ENCODE measurements at places on chromosomes 12 and 14.

GRCh38 chr12:49059045-49059298, 1.6 kb downstream of the KMT2D start:
- DNase-seq: no peak

DNA sequence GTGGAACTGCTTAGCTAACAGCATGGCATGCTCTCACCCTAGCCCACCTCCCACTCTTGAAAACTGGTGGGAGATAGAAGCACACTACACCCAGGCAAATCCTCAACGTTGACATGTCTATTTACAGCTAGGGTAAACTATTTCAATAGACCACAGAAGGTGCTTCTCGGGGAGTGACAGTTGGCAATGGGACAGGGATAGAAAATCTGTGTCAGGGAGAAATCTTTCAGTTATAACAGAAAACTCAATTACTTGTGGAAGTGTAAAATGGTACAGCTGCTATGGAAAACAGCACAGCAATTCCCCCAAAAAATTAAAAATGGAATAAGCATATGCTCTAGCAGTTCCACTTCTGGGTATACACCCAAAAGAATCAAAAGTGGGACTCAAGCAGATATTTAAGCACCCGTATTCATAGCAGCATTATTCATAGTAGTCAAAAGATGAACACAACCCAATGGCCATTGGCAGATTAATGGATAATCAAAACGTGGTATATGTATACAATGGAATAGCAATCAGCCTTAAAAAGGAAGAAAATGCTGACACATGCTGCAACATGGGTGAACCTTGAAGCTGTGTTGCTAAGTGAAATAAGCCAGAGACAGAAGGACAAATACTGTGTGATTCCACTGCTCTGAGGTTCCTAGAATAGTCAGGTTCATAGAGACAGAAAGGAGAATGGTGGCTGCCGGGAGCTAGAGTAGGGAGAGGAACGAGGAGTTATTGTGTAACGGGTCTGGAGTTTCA, 92.5 kb downstream of the STAB2 start:
- DNase-seq: no peak

- DNase-seq: no peak
Measured at GRCh38 chr12:73136386-73136785, 864.2 kb downstream of the TRHDE start.

DNA sequence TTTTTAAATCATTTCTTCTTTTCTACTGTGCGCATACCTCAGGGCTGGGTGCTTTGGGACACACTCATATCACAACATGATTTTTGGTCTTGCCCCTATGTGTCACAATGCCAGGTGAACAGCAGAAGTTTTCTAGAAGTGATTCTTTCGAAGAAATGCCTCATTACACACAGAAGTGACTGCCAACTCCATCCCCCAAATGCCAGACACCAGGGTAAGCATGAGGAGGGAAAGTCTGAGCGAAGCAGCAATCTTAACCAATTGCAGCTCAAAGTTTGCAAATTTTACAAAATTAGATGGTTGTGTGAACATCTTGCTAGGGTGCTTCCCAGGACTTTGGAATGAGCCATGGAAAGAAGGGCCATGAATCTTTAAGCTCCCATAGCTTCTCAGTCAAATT, 87.3 kb upstream of the PLEKHA5 start:
- DNase-seq: no peak

DNA sequence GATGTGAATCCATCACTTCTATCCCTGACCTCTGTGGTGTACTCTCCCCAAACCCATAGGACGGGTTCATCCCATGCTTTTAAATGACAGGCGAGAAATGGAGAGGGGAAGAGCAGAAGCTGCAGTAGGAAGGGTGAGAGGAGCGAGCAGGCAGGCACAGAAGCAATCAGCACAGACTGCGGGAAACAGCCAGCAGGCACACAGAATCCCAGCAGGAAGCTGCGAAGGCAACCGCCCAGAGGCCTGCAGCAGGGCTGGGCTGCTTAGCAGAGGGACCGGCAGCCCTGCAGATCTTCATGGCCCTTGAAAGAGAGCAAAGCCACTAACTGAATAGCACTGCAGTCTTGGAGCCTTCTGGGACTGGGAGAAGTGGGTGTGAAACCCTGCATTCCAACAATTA, 287.0 kb upstream of the FKBP4 start:
- DNase-seq: no peak

- peak; percentile 6 for DNase-seq
Measured at GRCh38 chr14:94689218-94689984, 77.2 kb downstream of the SERPINA3 start.

GRCh38 chr14:101815994-101816393, 54.5 kb downstream of the PPP2R5C start:
- DNase-seq: no peak

DNA sequence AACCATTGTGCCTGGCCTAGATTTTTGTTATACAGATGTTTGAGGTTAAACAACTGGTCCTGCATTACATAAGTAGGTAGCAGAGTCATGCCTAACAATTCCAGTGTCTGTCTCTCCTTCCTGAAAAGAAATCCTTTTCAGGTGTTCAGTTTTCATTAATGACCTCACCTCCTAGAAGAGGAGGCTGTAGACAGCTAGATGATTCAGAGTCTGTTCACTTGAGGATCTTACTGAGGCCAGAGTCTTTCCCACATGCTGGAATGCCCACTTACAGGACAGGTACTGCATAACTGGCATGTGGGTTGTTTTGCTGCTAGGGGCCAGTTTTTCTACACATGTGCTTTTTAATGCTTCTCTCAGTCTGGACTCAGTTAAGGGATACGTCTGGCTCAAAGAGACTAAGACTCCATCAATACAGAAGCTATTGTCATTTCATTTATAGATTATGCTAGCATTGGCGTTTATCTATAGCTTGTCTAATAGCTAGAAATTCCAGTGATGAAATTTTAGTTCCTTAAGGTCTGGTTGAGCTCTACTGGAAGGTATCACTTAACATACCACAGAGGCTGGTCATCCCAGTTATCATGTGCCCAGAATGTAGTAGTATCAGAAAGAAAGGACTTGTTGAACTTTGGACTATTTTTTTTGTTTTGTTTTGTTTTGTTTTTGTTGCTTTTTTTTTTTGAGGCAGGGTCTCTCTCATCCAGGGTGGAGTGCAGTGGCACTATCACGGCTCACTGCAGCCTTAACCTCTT, 206.4 kb downstream of the ERC1 start:
- DNase-seq: no peak

GRCh38 chr12:67067453-67068203, 201.5 kb upstream of the CAND1 start:
- DNase-seq: no peak

DNA sequence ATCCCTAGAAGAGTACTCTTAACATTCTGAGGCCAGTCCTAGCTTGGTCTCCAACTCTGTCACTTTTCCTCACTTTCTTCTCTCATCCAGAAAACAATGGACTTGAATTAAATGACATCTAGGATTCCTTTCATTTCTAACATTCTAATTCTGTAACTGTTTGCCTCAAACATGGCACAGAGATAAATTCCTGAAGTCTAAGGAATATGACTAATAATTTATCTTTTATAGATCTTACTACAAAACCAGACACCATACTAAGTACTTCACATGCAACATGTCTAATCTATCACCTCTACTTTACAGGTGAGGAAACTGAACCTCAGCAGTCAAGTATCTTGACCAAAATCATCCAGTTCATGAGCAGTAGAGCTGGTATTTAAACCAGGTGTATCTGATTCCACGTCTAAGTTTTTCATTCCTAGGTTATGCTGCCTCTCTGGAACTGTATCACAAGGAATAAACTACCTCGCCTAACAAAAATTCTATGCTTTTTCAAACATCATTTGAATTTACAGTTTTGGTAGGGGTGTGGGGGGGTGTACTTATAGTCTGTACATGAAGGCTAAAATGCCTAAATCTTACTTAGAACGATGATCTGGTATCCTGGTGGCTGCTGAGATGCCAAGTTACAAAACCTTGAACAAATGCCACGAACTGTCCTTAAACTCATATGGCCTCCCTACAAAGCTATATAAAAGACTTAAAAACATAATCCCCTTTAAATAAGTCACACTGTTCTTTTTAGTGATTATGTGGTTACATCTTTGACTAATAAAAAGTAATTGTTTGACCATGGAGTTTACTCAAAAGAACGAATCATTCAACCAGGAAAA, 41.6 kb downstream of the ATXN2 start:
- DNase-seq: no peak

DNA sequence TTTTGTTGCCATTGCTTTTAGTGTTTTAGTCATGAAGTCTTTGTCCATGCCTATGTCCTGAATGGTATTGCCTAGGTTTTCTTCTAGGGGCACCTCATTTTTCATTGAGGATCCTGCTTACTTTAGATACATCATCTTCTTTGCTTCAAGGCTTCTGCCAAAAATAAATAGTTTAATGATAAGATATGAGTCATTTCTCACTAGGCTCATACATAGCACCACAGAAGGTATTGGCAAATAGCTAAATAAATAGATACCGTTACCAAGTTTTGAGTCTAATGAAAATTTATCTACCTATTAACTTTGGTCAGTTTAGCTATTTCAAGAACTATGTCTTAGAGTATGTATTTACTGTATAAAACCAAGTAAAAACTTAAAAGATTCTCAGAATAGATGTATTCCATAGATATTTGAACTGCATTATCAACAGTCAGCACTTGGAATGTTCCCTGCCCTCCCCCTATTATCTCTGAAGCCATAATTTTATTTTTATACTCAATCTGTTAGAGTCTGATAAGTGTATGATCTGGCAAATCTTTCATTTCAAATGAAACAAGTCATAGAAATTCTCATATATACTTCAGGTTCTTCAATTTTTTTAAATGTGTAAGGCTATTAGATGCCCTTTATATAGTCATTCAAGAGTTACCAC, 310.2 kb downstream of the CCDC91 start:
- DNase-seq: no peak

GRCh38 chr14:97156705-97157104, 359.5 kb downstream of the VRK1 start:
- no peak for DNase-seq

GRCh38 chr14:101088714-101089113, 185.2 kb upstream of the RTL1 start:
- no peak for DNase-seq

- DNase-seq: peak; percentile 49
Measured at GRCh38 chr12:76020731-76021672, 10.6 kb downstream of the PHLDA1 start.

GRCh38 chr12:71046215-71046614, 111.6 kb downstream of the TSPAN8 start:
- no peak for DNase-seq

DNA sequence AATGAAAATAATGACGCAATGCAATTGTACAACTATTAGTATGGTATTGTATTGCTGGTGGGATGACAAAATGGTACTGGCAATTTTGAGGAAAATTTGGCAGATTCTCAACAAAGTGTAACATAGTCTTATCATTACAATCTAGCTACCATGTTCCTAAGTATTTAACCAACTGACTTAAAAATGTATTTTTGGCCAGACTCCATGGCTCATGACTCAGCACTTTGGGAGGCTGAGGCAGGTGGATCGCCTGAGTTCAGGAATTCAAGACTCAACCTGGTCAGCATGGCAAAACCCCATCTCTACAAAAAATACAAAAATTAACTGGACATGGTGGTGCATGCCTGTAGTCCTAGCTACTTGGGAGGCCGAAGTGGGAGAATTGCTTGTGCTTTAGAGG, 1409.5 kb downstream of the AACS start:
- DNase-seq: no peak

DNA sequence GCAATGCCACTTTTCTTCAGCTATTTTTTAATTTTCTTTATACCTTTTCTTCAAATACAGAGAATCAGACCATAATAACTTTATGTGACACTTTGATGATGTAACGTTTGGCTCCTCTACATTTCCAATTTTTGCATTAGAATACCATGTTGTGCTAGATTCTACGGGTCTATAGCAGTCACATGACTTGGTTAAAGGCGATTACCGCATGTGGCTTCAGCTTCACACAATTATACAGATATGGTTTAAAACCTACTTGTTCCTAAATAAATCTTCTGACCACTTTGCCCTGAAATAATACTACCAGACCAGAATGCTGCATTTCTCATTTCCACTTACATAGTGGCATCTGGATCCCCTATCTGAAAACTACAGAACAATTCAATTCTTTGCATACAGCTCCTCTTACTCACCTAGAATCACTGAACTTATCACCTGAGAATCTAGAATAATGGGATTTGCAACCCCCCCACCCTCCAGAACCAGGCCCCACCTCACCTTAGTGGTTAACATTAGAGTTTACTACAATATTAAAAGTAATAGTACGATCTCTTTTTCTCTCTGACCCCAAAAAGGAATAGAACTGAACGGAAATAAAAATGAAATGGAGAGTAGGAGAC, 1.3 kb downstream of the MAX start:
- DNase-seq: no peak

- no peak for DNase-seq
Measured at GRCh38 chr14:83842547-83842946, 1687.4 kb upstream of the FLRT2 start.

DNA sequence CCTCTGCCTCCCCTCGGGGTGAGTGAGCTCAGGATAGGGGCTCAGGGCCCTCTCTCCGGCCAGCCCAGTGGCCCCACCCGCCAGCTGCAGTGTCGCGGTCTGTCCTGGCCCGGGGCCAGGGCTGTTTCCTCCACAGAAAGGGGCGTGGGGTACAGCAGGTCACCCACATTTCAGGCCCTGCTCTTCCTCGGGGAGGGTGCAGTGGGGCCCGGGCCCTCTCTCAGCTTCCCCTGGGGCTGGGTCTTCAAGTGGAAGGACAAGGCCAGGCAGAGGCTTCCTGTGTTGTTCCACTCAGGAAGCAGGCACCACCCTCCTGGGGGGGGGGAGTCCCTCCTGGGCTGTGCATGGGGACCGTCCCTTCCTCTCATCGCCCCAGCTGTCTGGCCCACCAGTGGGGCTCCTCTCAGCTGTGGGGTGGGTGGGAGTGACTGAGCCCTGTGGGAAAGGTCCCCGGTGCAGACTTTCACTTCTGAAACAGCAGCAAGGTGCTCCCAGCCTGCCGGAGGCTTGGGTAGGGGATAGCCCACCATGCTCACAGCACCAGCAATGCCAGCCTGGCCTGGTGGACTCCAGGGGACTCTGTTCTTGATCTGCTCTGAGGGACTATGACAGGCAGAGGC, 3.7 kb downstream of the GPR132 start:
- no peak for DNase-seq

- DNase-seq: no peak
Measured at GRCh38 chr12:92796650-92797049, 93.9 kb downstream of the PLEKHG7 start.

- no peak for DNase-seq
Measured at GRCh38 chr14:102046337-102047278, 40.2 kb downstream of the HSP90AA1 start.

GRCh38 chr12:17976202-17976601, 113.8 kb downstream of the RERGL start:
- DNase-seq: no peak

All from activated T-helper 1 cell treated with anti-CD3 and anti-CD28 coated beads, Interleukin-2, amount 50 U/mL, for 16 hours (primary cell).